ENCODE measurements at places on chromosomes 2 and 18.
A peak's percentile ranks its signal among the peaks of the same experiment; 100 is the strongest.

DNA sequence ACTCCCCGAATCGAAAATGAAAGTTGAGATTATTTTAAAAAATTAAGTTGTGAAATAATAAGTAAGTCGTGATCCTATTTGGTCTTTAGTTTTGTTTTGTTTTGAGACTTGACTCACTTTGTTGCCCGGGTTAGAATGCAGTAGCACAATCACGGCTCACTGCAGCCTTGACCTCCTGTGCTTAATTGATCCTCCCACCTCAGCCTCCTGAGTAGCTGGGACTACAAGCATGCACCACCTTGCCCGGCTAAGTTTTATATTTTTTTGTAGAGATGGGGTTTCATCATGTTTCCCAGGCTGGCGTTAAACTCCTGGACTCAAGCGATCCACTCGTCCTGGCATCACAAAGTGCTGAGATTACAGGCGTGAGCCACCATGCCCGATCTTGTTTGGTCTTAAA is 326.2 kb downstream of the MYCN start:
- no peak for DNase-seq

GRCh38 chr2:37780387-37780676 is 108.9 kb upstream of the CDC42EP3 start:
- DNase-seq: no peak

DNA sequence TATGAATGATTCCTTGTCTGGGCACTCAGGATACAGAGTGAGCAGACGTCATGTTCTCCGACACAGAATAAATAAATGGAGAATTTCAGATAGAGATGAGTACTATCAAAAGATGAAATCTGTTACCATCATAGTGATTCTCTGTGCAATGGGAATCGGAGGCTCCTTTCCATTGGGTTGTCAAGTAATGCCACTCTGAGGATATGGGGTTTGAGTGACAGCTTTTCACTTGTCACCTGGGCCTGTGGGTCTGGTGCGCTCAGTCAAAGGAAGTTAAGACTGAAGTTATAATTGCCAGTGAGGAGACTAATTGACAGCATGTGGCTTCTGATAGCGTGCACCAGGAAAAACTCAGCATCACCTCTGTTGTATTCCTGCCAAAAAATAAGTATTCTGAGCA is 387.2 kb downstream of the SOX11 start:
- peak; percentile 55 for DNase-seq

DNA sequence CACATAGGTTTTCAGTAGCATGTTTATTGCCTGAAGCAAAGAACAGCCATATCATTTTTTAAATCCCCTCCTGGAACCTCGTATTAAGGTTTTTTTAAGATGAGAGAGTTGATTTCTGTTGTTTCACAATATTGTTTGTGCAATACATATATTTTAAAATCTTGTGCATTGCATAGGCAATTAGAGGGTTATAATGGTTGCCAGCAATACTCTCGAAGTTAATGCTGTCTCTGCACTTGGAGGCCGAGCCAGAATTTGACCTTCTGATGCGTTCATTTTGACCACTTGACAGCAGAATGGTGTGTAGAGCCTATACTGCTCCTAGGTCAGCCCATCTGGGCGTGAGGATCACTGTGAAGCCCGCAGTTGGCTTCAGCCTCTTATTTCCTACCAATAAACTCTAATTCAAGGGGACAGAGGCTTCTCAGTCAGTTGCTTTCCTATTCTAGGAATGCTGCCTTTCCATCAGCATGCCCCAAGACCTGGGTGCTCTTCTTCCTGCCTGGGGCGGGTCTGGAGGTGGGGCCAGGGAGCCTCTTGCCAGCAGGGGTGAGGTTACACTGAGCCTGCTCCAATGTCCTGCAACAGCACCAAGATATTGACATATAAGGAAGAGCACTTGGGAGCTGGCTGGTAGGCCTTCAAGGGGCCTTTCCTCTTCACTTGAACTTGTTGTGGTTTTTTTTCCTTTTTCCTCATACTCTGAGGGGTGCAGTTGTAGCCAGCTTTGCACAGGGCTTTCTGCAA is 91.4 kb upstream of the BCL2L11 start:
- DNase-seq: no peak

DNA sequence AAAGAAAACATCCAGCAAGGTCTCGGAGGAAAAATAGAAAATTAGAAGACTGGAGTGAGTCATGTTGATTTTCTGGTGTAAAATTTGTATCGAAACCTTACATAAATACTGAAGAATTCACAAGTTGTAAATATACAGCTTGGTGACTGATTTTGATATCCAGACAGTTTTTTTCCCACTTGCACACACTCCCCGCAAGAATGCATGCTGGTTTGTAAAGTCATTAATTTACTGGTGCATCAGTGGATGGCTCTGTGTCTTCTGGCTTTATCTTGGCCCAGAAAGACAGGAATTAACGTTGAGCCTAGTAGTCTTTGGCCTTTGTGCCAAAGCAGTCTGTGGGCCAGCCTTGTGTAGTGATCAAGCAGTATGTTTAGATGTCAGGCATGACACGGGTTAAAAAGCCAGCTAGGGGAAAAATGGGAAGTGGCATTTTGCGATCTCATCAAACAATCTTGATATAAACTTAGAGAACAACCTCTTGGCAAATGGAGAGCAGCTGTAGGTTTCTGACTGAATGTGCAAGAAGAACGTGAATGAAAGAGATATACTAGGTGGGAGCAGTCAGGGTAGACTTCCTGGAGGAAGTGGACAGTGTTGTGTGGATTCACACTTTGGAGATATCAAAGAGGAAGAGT is 22.7 kb upstream of the CASP8 start:
- DNase-seq: no peak

GRCh38 chr2:157170299-157170698 is 87.2 kb upstream of the GALNT5 start:
- no peak for DNase-seq

Measured in NCI-H1417 (cell line).